ENCODE measurements at places on chromosomes 7 and 10. TPM values are rescaled to one million over a fixed set of nuclear protein-coding genes. Genes with fewer than 3 reads are reported as not detected.

- DNase-seq: no peak
Measured at GRCh38 chr10:32104622-32105509, 48.6 kb upstream of the KIF5B start.

The GRID2IP gene
- 0.31 TPM for total RNA-seq

The UNCX gene
- total RNA-seq: not detected

GRCh38 chr10:51363415-51363814 is 289.1 kb downstream of the PRKG1 start:
- DNase-seq: no peak

- DNase-seq: no peak
Measured at GRCh38 chr10:90965720-90966119, 44.8 kb upstream of the ANKRD1 start.

GRCh38 chr7:141915565-141915964 is 634 bp upstream of the OR9A4 start:
- no peak for DNase-seq

The BAMBI gene
- 2.1 TPM for total RNA-seq

GRCh38 chr7:157932498-157933218 is 595.9 kb downstream of the DNAJB6 start:
- DNase-seq: peak; percentile 13

GRCh38 chr10:93080350-93081046 is 6.8 kb downstream of the CYP26A1 start:
- DNase-seq: peak; percentile 71

DNA sequence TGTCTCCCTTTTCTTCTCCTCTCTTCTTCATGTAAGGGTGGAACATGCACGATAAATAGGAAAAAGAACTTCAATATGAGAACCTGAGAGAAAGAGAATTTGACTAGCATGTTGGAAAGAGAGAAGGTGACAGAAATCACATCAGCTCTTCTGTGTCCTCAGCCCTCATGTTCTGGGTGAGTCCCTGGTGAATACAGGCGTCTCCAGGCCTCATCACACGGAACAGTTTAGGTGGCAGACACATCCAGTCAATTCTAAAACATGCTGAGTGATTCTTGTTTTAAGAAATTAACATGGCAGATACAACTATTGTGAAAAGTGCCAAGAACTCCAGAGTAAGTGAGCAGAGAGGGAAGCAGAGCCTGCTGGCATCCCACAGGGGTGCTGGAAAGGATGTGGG is 96.1 kb downstream of the FAM107B start:
- no peak for DNase-seq

- DNase-seq: peak; percentile 90
Measured at GRCh38 chr7:114081606-114082425, 163.0 kb upstream of the PPP1R3A start.
